Stimulated activated CD4-positive, alpha-beta T cell treated with anti-CD3 and anti-CD28 coated beads, TNF-alpha, amount 100 ng/mL, for 1 hour (primary cell): ENCODE measurements at places on chromosomes 3 and 15.

DNA sequence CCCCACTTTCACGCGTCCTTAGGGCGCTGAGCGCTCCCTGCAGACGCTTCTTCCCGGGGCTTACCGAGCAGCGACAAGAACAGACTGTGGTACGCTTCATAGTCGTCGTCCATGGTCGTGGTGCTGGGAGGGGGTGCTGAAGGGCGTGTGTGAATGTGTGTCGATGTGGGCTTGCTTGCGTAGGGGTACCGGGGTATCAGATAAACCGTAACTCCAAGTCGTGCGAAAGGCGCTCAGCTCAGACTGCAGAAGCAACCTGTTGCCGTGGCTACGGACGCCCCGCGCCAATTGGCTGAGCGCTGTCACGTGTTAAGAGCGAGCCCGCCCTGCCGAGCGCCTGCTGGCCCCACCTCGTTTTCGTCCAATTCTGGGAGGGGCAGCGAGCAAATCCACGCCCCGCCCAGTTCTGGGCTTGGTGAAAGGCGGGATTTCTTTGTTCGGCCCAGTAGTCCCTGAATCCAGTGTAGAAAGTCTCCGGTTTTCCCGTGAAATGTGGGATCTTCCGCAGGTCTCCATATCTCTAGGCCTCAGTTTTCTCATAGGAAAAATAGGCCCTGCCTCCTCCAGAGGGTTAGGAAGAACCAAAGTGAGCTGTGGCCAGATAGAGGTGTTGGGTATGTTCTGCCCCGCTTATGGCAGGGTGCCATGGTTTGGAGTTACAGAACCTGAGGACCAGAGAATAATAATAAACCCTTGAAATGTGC is at the start of gene EFCAB12:
EFCAB12 (minus strand) TSS at position 261 of the 704 bp plus-strand sequence; CDS start at position 113, 148 bp downstream.
- peak; percentile 77 for DNase-seq

- DNase-seq, result no peak
Measured at GRCh38 chr3:88058306-88058580, 562 bp downstream of the CGGBP1 start.

GRCh38 chr15:44718180-44718926 is 7.0 kb downstream of the B2M start:
- no peak for DNase-seq

DNA sequence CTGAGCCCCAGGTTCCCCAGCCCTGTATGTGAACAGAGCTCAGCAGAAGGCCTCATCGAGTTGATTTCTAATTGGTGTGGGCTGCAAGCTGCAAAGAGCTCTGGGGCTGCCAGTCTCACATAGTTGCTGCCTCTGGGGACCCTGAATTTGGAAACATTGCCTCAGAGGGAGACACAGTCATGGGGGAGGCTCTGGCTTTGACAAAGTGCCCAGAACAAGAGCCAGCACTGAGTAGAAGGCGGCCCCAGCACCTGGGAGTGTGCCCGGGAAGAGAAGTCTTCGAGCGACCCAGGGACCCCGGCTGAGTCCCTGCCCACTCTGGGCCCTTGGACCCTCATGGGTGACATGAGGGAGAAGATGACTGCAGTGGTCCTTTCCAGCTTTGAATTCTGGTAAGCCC is 7.3 kb downstream of the NTRK3 start:
- no peak for DNase-seq

DNA sequence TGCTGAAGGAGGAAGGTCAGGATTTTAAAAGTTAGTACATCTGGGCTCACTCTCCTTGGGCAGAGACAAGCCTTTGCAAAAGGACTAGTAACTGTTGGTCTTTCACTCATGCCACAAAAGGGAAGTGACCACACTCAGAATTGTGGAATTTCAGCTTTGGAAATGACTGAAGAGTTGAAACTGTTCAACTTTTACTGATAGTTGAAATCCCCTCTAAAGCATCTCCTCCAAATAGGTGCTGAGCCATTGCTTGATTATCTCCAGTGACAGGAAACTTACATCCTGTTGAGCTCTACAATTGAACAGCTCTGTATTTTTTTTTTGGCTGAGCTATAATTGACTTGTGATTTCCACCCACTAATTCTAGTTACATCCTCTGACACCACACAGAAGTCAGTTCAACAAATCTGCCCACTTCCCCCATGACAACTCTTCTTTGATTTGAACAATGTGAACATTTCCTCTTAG is 254.8 kb upstream of the TPRG1 start:
- DNase-seq, result no peak

DNA sequence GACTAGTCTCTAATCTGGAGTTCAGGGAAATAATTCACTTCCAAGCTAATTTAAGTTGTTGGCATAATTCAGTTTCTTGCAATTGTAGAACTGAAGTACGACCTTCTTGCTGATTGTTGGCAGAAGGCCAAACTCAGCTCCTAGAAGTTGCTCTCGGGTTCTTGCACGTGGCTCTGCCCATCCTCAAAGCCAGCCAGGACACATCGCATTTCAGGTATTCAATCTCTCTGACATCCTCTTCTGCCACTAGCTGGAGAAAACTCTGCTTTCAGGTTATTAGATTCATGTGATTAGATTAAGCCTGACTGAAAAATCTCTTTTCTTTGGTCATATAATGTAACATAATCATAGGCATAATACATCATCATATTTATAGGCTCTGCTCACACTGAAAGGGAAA is 362.0 kb downstream of the ZPLD1 start:
- DNase-seq, result no peak

GRCh38 chr3:183488343-183488742 is 59.9 kb upstream of the MCF2L2 start:
- DNase-seq, result no peak

DNA sequence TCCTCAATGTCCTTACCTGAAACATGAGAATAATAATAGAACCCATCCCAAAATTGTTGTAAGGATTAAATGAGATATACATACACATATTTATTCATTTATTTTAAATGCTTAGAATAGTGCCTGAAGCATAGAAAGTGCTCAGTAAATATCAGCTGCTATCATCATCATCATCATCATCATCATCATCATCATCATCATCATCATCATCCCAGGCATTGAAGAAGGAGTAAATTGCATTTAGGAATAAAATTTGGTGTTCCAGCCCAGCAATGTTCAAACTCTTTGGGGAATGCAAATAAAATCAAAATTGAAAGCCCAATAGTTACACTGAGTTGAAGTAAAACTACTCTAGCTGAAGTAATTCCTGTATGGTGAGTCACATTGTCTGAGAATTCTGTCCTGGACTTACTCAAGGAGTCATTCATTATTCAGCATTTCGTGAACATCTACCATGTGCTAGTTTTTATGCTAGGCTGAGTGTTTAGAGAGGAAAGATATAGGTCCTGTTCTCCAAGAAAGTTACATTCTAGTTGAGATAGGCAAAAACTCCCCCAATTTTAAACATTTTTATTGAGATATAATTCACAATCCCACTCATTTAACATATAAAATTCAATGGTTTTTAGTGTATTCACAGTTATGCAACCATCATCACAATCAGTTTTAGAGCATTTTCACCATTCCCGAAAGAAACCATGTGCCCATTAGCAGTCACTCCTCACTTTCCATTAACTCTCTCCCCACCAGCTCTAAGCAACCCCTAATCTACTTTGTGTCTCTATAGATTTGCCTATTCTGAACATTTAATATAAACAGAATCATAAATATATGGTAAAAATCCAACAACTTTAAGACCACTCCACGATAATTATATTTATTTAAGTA is 107.2 kb downstream of the FRMD5 start:
- no peak for DNase-seq

GRCh38 chr3:136947477-136947876 is 10.3 kb upstream of the IL20RB start:
- DNase-seq, result no peak

GRCh38 chr15:85746641-85747040 is 48.1 kb downstream of the KLHL25 start:
- DNase-seq, result no peak

GRCh38 chr15:70757627-70758026 is 5.7 kb downstream of the UACA start:
- no peak for DNase-seq

DNA sequence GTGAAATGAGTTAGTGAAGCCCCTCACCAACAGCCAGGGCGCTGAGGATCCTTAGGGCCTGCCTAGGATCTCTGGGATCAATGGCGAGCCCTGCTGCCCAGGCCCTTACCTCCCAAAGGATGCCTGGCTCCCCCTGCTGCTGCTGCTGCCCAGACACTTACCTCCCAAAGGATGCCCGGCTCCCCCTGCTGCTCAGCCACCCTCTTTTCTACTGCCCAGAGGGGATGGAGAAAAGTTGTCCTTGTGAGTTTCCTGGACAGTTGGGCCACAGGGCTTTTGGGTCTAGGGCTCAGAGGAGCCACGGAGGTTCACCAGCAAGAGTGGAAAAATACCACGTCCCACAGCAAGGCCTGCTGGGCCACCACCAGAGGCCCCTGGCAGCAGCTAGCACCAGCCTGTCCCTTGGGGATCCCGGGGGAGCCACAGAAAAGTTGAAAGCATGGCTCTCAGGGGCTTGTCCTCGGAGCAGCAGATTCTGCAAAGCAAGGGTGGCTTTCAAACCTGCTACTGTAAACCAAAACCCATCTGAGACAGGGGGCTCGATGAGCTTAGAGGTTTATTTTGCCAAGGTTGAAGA is 59.4 kb downstream of the SLC6A6 start:
- DNase-seq, result no peak

DNA sequence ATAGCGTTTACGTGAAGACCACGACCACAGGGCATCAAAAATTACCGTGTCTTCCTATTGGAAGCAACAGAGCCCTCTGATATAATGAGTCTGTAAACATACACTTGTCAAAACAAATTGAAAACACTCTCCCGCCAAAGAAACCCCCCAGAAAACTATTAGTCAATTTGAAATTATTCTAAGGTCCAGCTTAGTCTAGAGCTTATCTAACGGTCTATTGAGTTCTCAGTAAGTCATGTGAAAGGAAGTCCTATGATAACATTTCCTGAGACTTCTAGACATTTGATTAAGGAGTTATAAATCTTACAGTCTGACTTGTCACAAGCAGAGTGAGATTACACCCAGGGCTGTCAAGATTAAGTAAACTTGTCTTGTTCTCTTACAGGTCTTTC is 356.3 kb downstream of the FOXP1 start:
- no peak for DNase-seq

- DNase-seq, result no peak
Measured at GRCh38 chr3:36674816-36675215, 89.5 kb downstream of the DCLK3 start.

- DNase-seq, result no peak
Measured at GRCh38 chr3:187951452-187952190, 202.3 kb upstream of the LPP start.

DNA sequence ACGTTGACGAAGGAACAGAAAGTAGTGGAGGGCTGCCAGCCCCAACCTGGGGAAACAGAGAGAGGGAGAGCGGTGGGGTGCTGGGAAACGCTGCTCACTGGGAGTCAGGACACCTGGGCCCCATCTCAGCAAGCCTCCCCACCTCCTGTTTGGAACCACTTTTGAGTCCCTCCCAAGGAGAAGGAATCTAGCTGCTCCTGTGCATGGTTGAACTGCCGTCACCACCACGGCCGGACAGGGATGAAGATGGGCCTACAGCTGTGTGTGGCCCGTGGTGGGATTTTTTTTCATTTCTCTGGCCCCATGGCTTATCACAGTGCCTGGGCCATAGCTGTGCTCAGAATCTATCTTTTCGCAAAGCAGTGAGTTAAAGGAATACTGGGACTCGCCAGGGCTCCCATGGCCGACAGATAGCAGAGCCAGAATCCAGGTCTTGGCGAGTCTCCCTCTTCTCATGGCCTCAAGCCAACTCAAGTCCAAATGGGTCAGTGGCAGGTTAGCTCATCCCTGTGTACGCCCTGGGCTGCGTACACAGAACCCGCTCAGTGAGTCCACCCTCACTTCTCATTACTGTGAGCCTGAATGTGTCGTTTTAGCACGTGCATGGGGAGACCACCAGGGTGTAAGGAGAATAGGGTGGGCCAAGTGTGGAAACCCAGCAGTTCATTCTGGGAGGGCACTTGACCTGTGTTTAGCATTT is 271.2 kb downstream of the FAM43A start:
- no peak for DNase-seq

GRCh38 chr3:59072681-59073080 is 22.9 kb upstream of the CFAP20DC start:
- no peak for DNase-seq

DNA sequence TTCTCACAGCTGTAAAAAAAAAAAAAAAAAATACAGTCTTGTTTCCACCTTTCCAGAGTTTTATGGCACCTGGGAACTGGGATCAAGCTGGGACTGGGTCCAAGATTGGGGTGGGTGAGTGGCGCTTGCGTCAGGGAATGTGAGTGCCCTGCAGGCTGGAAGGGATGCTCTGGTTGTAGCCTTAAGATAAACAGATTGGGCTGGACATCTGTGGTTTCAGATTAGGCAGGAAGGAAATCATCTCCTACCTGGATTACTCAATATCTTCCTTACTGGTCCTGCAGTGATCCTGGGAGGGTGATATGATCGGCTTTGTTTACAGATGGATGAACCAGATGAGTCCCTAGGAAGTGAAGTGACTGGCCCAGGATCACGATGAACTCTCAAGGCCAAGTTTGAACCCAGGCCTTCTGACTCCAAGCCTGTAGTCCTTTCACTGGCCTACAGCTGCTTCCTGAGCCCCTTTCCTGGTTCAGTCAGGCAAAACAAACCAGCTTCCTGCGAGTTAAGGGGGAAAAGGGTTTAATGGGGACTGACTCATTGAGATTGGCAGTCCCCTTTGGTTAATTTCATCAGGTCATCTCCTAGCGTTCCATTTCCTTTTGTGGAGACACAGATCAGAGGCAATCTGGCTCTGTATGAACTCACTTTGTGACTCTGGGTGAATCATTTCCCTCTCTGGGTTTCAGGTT is 179.8 kb downstream of the THSD4 start:
- no peak for DNase-seq

DNA sequence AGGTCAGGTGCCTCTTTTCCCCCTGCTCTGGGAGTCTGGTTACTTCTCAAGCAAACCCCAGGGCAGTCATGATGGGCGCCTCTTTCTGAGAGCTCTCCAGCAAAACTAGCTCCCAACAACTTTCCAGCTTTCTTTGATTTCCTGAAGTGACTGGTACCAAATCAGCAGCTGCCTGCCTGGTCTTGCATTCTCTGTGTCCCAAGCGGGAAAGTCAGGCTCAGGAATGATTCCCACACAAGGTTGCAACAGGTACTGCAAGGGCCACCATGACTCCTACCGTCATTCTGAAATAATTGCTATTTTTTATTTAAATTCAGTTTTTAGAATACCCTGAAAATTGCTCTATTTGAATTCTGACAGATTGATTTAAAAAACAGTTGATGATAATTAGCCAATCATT is 658.7 kb downstream of the SQOR start:
- DNase-seq, result no peak

DNA sequence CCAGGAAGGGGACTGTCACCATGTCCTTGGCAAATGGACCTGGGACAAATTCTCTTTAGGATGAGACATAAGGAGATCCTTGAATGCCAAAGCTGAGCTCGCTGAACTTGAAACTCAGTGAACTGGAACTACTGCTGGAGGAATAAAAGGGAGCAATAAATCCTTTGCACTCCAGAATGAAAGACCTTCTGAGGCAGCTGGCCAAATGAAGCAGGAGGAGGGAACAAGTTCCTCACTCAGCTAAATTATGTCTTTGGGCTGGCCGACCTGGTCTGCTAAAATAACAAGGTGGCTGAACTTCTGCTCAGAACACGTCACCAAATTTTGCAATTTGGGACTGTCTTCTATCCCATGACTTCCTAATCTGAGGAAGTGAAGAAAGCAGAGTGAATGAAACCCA is 314.7 kb downstream of the LPP start:
- DNase-seq, result no peak
